MG63 (cell line): ENCODE measurements at places on chromosomes 3 and 15. TPM values are rescaled to one million over a fixed set of nuclear protein-coding genes. Genes with fewer than 3 reads are reported as not detected.

Gene TUBGCP4
- 5.4 and 18.2 TPM in 2 replicates for total RNA-seq

Gene FAM227B
- total RNA-seq: 0.44 and 2.8 TPM in 2 replicates

Gene COLQ
- total RNA-seq: not detected in 2 replicates

Gene ATP6V1A
- total RNA-seq: 54.5 and 79.5 TPM in 2 replicates

Gene ITIH1
- not detected in 2 replicates for total RNA-seq

Gene TFRC
- 49.9 and 59.5 TPM in 2 replicates for total RNA-seq

Gene PROK2
- not detected in 2 replicates for total RNA-seq

DNA sequence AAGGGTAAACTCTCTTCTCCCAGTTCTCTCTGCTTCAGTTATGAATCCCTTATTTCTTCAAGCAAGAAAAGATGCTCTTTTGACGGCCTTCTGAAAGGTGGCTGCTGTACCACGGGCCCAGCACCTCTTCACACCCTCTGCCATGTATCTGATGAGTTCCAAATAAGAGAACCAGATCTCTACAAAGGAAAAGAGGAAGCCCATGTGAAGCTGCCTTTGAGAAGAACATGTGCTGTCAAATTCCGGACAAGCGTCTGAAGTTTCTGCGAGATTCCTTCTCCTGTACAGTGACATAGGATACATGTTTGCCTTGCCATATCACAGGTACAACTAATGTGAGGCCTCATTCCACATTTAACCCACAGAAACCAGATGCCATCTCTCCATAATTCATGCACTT, 59.2 kb downstream of the SH3BP5 start:
- DNase-seq: no peak

GRCh38 chr3:187550446-187550845, 119.7 kb downstream of the SST start:
- DNase-seq: peak; percentile 26

- DNase-seq: no peak
Observed at GRCh38 chr3:173221010-173221409, 80.0 kb upstream of the SPATA16 start.

- no peak for DNase-seq
Observed at GRCh38 chr3:78737988-78738387, 1029.8 kb downstream of the ROBO1 start.

DNA sequence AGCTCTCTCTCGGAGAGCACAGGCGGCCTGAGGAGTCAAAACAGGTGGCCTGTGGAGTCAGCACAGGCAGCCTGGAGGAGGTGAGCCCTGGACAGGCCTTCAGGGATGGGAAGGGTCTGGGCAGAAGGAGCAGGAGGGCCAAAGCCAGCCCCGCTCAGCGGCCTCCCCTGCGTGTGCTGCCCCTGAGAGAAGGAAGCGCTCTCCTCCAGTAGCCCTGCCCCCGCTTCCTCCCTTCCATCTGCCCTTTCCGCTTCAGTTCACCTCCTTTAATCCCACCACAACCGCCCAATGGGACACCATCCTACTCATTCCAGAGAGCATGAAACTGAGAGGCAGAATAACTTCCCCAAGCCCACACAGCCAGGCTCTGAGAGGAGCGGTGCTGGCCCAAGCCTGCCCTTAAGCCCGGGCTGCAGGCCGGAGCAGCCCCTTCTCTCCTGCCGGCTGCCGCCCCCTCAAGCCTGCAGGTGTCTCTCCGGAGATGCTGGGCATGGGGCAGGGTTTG, 3.2 kb upstream of the NR2E3 start:
- no peak for DNase-seq

- no peak for DNase-seq
Observed at GRCh38 chr15:32828507-32829186, 110.8 kb downstream of the GREM1 start.

- DNase-seq: no peak
Observed at GRCh38 chr15:73539212-73540128, 93.7 kb downstream of the NPTN start.

GRCh38 chr3:96731031-96731430, 83.4 kb upstream of the EPHA6 start:
- no peak for DNase-seq

DNA sequence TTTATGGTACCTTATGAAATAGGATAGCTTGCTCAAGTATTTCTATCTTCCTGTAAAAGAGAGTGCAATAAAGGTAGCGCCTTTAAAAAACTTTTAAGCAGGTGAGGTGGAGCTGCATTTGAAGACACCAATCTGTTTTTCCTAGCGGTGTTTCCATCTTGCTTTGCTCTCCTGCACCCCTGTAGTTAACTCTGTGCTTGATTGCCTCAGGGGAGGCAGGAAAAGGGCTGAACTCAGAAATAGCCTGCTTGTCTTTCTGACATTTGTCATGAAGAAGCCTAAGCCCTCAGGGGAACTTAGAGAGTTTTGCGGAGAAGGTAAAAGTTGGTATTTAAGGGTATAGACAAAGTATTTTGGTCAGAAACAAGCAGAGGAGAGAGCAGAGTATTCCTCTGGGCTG, 63.0 kb upstream of the TPRG1 start:
- DNase-seq: no peak

- no peak for DNase-seq
Observed at GRCh38 chr3:54225841-54226528, 103.6 kb downstream of the CACNA2D3 start.

DNA sequence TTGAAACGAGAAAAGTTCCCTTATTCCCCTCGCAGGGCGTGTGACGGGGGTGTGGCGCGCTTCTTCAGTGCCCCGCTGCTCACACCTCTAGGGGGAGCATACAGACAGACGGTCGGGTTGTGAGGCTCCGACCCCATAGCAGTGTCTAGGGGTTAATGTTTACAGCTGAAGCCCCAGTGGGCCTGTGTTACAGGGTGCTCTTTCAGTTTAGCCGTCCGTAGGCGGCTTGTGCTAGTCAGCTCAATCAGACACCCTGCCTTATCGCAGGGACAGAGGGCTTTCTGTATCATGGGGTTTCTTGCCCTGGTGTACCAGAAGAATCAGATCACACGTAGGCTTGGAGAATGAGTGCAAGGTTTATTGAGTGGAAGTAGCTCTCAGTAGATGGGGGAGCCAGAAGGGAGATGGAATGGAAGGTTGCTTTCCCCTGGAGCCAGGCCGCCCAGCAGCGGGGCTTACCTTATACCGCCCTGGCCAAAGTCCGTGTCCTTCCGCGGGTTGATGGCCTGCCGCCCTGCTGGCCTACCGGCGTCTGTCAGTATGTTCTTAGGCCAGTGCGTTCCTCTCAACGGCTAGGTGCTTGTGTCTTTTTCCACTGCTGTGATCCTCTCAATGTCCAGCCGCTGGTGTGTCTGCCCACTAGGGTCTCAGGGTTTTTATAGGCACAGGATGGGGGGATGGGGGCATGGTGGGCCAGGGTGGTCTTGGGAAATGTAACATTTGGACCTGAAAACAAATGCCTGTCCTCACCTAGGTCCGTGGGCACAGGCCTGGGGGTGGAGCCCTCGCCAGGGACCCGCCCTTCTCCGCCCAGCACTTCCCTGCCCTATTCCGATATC, 32.2 kb upstream of the ACP3 start:
- DNase-seq: no peak

- no peak for DNase-seq
Observed at GRCh38 chr3:11346416-11346815, 74.2 kb downstream of the ATG7 start.

- no peak for DNase-seq
Observed at GRCh38 chr15:29863438-29863837, 41.2 kb upstream of the TJP1 start.
